Activated CD4-positive, alpha-beta T cell treated with anti-CD3 and anti-CD28 coated beads, Interleukin-2, Interleukin-4, amounts not matched to agents 100 ng/mL and 50 ng/mL, durations not matched to agents 16 hours and 8 hours (primary cell): ENCODE measurements at places on chromosomes 12 and 14.

- DNase-seq = no peak
Measured at GRCh38 chr14:64639340-64639821, 64.8 kb upstream of the PLEKHG3 start.

DNA sequence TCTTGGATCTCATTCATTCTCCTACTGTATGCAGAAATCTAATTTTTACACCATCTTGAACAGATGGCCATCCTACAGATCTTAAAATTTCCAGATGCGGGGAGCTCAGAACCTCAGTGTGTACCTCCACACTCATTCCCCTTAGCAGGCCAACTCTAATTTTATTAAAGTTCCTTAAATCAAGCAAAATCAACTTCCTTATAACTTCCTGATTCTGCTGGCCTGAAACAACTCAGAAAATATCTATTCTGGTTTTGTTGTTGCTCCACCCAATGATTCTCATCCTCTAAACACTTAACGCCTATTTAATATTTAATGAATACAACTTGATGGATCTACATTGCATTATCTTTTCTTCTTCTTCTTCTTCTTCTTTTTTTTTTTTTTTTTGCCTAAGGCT is 3.1 kb downstream of the EMP1 start:
- DNase-seq = no peak

GRCh38 chr14:68951800-68952530 is 27.1 kb downstream of the ACTN1 start:
- no peak for DNase-seq

DNA sequence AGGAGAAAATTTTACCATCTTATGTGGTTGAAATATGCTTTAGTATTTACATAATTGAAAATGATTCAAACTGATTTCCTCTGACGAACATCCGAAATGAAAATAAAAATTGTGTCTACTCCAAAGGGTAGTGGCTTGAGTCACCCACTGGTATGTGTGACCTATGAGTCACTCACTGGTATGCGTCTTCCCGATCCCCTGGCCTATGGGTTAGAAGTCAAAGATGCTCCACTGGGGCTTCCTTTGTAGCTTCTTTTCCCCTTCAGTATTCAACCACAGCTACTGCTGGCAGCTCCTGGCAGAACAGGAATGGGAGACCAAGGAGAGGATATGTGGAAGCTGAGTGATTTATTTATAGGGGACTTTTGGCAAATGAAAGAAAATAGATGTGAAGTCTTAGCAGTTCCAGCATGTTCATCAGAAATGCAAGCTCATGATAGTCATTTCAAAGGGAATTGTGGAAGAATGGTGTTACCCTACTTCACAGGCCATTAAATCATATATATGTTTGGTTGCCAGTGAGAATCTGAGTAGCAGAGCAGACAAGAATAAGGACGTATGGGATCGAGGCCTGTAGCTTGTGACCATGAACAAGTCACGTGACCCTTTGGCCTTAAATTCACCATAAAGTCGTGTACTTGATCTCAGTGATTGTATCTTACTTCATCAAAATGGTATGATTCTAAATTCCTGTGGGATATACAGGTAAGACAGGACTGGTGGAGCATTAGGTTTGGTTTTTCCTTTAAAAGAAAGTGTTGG is 108.3 kb downstream of the CRADD start:
- peak; percentile 85 for DNase-seq

DNA sequence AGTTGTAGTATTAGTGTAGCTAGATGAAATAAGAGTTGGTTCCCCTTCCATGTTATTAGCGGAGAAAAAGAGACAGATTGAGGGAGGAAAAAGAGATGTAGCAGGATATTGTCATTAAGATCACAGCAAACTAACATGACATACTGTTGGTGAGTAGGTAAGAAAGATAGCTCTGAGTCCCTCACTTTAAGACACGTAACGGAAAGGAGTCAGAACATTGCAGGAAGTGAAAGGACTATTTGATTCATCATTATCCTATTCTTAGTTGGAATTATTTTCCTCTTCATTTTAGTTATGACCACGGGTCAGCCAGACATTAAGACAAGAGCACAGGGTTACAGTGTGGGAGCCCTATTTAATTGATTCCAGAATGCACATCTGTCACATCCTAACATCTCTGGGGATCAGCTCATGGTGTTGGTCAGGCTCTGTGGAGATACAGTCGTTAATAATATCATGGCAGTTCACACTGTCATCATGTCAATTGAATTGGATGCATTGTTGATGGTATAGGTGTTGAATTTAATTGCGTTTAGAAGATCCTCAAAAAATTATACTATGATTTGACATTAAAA is 55.0 kb downstream of the TMX1 start:
- DNase-seq = no peak

DNA sequence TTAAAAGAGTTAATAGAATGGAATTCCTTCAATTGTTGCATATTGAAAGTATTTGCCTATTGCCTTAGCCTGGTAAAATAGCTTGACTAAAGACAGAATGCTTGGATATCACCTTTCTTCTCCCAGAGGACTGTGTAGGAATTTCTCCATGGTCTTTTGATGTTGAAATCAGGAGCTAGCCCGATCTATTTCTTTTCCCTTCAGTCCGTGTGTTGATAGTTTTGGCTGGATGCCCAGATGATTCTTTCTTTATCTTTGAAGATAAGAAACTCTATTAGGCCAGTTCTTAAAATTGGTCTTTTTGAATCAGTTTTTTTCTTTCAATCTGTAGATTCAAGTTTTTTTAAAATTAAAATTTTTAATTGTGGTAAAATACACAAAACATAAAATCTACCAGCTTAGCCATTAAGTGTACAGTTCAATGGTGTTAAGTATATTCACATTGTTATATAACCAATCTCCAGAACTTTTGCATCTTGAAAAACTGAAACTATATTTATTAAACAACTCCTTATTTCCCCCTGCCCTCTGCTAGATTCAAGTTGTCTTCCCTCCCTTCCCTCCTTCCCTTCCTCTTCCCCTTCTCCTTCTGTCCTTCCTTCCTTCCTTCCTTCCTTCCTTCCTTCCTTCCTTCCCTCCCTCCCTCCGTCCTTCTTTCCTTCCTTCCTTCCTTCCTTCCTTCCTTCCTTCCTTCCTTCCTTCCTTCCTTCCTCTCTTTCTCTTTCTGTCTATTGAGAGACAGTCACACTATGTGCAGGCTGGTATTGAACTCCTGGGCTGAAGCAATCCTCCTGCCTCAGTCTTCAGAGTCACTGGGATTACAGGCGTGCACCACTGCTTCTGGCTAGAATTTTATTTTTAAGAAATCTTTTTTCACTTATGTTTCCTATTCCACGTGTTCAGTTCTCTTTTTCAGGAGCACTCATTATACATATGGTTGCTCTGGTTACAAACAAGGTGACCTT is 10.1 kb downstream of the LACRT start:
- DNase-seq = no peak

DNA sequence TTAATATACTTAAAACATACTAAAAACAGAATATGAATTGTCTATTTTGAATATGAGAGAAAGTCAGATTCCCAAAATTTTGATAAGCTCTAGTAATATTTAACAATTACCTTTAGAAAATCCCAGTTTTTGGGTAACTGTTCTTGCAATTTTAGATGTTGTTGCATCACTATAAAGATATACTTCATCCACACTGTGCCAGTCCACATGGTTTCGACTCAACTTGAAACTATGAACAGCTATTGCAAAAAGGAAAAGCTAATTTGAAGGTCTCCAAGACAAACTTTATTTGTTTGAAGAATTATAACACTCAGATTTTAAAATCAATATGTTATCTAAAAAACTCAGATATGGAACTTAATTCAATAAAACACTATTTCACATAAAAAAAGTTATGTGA is 59.9 kb downstream of the DDHD1 start:
- DNase-seq = peak; percentile 44

DNA sequence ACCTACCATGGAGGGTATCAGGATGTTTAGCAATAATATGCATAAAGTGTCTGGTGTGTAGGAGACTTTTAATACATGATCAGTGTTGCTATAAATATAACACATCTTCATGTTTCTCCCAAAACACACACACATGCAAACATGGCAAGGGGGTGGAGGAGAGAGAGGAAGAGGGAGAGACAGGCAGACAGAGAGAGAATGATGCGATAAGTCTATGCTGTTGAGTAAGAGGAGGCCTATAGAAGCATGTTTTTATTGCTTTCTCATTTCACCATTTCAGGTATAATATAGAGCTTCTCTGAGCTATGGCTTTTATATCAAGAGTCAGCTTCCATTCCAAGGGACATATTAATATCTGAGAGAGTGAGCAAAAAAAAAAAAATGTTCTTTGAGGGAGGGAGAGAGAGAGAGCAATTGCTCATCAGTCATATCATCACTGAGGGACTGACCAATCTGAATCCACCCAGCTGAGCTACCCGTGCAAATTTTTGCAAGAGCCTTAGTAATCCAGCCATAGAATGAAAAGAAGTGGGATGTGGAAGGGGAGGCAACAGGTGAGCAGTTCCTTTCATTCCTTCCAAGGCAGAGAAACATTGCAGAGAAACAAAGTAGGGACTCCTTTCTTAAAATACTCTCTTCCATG is 54.8 kb upstream of the RASSF8 start:
- DNase-seq = no peak

DNA sequence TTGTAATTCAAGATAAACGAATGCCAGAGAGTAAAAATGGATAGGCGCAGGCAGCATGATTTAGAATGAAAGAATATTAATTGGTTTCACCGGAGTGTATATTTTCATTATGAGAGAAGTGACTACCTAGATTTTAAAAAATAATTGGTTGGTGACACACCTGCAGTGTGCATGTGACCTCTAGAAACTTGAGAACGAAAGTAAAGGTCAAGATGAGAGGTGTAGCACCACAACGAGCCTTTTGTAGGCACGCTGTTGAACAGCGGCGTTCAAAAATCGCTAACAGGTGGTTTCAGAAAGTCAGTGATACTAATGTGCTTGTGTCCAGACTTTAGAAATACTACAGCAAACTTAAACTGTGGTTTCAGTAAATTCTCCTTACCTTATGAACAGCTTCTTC is 123.8 kb downstream of the NPAS3 start:
- no peak for DNase-seq

GRCh38 chr14:96658611-96659010 is 138.6 kb upstream of the VRK1 start:
- no peak for DNase-seq

- DNase-seq = peak; percentile 79
Measured at GRCh38 chr14:65179918-65180724, 77.8 kb upstream of the MAX start.

DNA sequence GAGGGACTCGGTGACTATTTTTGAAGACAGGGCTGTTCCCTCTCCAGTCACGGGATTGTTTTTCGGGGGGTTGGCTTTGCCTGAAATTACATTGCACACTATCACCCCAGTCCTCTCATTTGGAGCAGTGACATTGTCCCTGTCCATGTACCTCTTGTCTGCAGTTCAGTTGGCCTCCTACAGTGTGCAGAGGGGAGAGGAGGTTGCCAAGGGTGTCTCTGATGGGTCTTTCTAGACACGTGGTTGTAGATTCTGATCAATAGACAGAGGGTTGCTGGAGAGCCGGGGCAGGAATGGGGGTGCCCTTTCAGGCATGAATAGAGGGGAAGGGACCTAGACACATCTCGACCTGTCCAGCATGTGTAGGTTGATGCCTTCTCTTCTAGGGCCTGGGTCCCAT is 1.2 kb downstream of the TMEM120B start:
- DNase-seq = no peak

DNA sequence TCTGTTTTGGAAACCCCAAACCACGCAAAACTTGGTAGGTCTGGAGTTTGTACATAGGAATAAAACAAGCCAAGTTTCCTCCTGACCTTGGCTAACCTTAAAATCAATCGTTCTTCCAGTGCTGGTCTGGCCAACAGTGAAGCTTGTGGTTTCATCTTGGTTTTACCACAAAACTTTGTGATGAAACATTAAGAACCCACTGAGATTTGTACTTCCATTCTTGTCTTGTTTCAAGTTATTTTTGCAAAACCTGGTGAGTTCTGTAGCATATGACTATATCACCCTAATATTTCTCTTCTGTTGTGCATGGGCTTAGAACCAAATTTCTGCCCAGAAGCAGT is 26.4 kb downstream of the SIX1 start:
- DNase-seq = no peak

GRCh38 chr12:20489645-20490044 is 121.3 kb downstream of the PDE3A start:
- no peak for DNase-seq

DNA sequence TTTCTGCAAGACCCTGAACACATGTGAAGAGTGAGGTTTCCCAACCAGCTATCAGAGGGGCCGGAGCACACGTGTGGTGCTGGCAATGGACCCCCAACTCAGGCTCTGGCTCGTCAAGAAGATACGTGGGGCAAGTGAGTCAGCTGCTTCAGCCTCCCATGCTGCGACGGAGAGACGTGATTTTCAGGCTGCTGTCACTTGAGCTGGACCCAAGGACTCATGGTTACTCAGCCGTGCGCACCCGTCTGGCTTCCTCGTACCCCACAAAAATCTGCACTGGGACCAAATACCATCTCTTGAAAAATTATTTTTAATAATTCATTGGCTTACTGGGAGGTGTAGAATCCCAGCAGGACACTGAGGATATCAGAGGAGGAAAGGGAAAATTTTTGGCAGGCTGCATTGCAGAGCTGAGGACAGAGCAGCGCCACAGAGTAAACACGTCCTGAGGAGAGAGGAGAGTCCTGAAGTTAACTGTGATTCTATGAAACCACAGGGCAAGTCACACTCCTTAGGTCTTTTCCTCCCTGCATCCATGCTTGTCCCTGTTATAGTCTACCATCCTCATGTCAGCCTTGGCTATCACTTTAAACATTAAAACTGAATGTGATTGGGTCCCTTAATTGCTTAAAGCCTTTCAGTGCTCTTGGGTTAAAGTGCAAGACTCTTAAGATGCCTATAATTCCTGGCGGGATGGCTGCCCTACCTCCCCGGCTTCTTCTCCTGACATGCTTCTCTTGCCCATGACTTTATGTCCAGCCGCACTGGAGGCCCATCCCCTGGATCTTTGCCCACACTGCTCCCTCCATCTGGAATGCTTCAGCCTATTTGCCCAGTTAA is 95.3 kb upstream of the SLC35F4 start:
- DNase-seq = no peak

DNA sequence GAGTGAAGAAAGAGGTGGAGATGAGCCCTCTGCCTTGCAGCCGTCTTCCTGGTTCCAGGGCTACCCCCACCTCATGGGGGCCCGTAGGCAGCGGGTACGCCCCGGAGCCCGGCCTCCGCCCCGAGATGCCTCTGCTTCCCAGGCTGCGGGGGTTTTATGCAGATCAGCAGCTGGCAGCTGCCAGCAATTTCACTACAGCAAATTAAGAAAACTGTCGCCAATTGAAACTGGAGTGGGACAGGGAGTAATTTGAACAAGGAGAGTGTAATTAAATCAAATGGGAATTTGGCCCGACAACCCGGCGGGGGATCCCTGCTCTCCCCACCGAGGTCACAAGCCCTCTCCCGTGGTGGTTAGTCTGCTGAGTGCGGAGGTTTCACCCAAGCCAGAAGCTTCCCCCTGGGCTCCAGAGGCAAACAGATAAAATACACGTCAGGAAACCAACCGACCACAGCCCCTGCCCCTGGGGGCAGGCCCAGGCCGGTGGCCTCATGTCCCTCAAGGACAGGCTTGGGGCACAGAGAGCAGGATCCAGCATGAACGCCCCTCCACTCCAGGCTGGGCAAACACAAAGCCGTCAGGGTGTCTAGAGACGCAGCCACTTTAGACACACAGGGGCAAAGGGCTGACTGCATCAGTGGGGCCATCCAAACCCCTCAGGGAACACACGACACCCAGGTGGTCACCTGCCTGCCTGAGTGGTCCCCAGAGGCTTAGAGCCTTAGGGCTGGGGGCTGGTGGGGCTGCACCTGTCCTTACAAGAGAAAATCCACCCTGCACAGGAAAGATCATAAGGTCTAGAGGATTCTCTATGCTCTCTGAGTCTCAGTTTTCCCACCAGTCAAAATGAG is 53.8 kb downstream of the TESC start:
- no peak for DNase-seq

GRCh38 chr12:12636641-12637040 is 25.0 kb downstream of the CREBL2 start:
- peak; percentile 43 for DNase-seq
